ENCODE measurements at places on chromosomes 5 and 9.

GRCh38 chr9:16112116-16112515 is 559.3 kb downstream of the CCDC171 start:
- no peak for DNase-seq

- DNase-seq: no peak
Observed at GRCh38 chr5:74636552-74636951, 4.0 kb downstream of the ENC1 start.

DNA sequence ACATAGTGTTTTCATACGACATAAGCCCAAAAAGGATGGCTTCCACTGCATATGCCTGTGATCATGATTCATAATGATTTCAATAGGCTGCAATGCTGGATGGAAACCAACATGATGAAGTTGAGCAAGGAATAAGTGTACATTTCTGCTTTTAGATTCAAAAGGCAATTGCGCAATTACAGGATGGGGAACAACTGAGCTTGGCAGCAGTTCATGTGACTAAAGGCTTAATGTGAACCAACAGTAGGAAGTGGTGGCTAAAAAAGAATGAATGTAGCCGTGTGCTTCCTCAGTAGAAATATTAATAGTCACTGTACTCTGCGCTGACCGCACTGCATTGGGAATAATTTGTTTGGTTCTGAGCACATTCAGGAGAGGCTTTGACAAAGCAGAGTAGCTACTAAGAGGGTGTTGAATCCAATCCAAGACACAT is 51.2 kb downstream of the SLC1A3 start:
- DNase-seq: peak; percentile 68

GRCh38 chr9:32968101-32969011 is 33.1 kb downstream of the APTX start:
- DNase-seq: peak; percentile 70

- DNase-seq: no peak
Observed at GRCh38 chr5:64826541-64826940, 57.8 kb downstream of the CWC27 start.

DNA sequence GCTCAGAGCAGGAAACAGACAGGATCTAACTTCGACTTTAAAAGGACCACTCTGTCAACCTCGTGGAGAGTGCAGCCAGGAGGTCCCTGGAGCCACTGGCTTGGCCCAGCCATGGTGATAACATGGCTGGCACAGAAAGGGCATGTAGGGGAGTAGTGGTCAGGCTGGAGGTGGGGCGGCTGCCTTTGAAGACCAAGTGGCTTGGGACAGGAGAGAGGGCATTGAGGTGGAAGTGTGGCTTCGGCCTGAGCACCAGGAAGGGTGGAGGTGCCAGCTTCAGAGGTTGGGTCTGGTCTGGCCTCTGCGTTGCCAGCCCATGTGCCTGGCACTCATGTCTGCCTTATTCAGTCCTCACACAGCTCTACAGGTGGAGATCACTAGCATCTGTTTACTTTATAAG is 270.0 kb downstream of the NSG2 start:
- no peak for DNase-seq

- DNase-seq: no peak
Observed at GRCh38 chr5:87582149-87582548, 169.4 kb upstream of the CCNH start.

GRCh38 chr5:157471709-157472108 is 11.7 kb downstream of the NIPAL4 start:
- peak; percentile 55 for DNase-seq

All from dermis blood vessel endothelial cell (primary cell).